K562 (cell line): ENCODE measurements at places on chromosomes 5 and 9. TPM values are rescaled to one million over a fixed set of nuclear protein-coding genes. Genes with fewer than 3 reads are reported as not detected.

- DNase-seq = no peak
- peaks cover 48% of the 10 kb centered on the region for H3K27me3 ChIP-seq
- H3K4me3 ChIP-seq = no peak overlapping the region
- no peaks in the 10 kb centered on the region for H3K4me1 ChIP-seq
These were observed 215.7 kb downstream of the PAX5 start for GRCh38 chr9:36818242-36818938.

GRCh38 chr5:102283102-102283797 lies 12.8 kb downstream of the SLCO4C1 start:
- H3K27me3 ChIP-seq = no peaks in the 10 kb centered on the region
- H3K4me3 ChIP-seq = no peak overlapping the region
- H3K36me3 ChIP-seq = no peaks in the 10 kb centered on the region
- no peaks in the 10 kb centered on the region for H3K4me1 ChIP-seq

DNA sequence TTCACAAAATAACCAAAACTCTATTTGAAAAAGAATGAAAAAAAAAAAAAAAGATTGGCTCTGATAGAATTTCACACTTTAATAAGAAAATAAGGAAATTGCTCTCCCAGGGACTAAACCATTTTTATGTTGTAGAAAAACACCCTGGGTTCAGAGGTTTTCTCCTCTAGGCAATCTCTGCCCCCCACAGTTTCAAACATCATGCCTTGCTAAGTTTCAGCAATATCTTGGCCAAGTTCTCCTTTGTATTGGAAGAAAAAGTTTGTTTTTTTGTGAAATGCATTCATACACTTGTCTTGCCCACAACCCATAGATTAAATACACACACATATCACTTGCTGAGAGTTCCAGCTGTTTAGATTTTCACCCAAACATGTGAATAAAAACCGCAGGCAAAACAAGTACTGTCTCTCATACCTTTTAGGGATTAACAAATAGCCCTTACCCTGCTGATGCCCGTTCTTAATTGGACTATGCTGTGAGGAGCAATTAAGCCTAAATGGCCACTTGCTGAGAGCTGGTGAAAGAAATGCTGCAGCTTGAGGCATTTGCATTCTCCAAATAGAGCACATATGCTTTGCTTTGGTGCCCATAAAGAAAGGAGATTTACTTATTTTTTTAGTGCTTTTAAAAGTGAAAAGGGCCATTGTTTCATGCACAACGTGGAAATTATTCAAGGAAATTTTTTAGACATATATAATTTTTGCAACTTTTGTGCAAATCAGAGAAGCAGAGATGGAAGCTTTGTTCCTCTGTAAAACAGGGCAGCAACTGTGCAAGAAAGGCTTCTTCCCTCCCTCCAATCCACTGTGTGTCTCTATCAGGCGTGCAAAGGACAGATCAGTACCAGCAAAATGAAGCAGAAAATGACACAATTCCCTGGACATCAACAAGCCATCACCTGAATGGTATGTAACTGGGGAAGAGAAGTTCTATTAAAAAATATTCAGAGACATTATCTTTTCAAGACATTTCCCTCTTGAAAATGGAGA lies 262.4 kb upstream of the KIF2A start:
- no peak overlapping the region for H3K27ac ChIP-seq
- no peak overlapping the region for H3K4me3 ChIP-seq
- no peaks in the 10 kb centered on the region for H3K4me1 ChIP-seq
- H3K36me3 ChIP-seq = no peaks in the 10 kb centered on the region

GRCh38 chr9:27310582-27310981 lies 13.6 kb upstream of the EQTN start:
- no peak overlapping the region for H3K27ac ChIP-seq
- DNase-seq = no peak
- no peaks in the 10 kb centered on the region for H3K4me1 ChIP-seq

GRCh38 chr5:124059200-124059599 lies 547.2 kb downstream of the CSNK1G3 start:
- H3K27me3 ChIP-seq = no peaks in the 10 kb centered on the region
- H3K27ac ChIP-seq = no peak overlapping the region
- H3K36me3 ChIP-seq = no peaks in the 10 kb centered on the region

- no peaks in the 10 kb centered on the region; the same call in 1 of the 2 replicates for H3K27me3 ChIP-seq
- H3K27ac ChIP-seq = no peak overlapping the region
- H3K4me3 ChIP-seq = no peak overlapping the region
- no peaks in the 10 kb centered on the region for H3K36me3 ChIP-seq
- H3K4me1 ChIP-seq = no peaks in the 10 kb centered on the region
- no peak for DNase-seq
These were observed 273.2 kb downstream of the ENC1 start for GRCh38 chr5:74367241-74367733.

The MIER3 gene
- total RNA-seq = 17.8 and 18.3 TPM in 2 replicates

The NDUFB6 gene
- 60.2 and 67.8 TPM in 2 replicates for total RNA-seq

The GRIA1 gene
- not detected in 2 replicates for total RNA-seq

The TAF11L11 gene
- not detected in 2 replicates for total RNA-seq

The C5orf58 gene
- 1.9 and 2.4 TPM in 2 replicates for total RNA-seq

The CERCAM gene
- 22.2 and 24.0 TPM in 2 replicates for total RNA-seq
